ENCODE measurements at places on chromosomes 1 and 21.

DNA sequence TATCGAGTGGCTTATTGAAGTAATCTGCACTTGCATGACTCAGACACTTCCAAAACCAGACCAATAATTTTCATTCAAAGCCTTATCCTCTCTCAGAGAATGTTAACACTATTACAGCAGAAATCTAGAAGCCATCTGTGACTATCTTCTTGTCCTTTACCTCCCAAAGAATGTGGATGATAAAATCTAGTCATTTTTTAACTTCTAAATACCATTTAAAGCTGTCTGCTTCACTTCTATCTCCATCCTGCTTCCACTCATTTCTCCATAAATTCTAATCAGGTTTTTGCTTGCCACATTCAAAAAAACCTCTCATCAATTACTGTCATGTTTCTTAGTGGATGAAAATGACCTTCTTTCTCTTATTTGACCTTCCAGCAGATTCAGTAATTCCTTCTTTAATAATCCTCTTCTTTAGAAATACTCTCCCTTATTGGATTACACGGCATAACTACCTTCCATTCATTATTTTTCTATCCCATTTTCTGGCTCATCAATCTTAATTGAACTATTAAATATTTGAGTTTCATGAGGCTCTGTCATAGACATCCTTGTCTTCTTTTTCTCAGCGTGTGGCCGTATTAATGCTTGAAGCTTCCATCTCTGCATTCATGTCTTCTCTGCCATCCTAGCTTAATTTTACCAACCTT is 1999.4 kb downstream of the MRPL39 start:
- DNase-seq: no peak

DNA sequence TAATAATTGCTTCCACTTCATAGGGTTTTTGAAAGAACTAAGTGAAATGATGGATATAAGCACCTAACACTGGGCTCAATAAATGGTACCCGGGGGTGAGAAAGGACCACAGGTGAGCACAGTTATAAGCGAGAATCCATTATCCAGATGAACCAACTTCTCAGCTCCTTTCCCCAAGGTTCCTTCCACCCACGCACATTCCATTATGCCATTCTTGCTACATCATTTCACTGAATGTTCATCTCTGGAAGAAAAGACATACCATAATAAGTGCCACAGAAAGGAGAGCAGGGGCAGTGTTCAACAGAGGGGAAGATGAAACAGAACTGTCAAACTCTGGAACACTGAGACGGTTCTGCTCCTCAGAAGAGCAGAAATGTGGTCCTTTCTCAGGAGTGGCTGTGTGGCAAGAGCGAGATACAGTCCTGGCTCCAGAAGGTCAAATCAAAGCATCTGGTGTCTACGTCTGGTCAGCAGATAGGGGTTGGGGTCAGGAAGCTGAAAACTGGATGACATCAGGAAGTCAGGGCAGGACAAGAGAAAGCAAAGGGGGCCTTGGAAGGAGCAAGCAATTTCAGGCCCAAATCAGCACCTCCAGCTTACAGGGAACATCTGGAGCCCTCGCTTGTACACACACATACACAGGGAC is 255.4 kb upstream of the TMEM51 start:
- DNase-seq: no peak

GRCh38 chr1:244713332-244713731 is 60.4 kb downstream of the DESI2 start:
- no peak for DNase-seq

DNA sequence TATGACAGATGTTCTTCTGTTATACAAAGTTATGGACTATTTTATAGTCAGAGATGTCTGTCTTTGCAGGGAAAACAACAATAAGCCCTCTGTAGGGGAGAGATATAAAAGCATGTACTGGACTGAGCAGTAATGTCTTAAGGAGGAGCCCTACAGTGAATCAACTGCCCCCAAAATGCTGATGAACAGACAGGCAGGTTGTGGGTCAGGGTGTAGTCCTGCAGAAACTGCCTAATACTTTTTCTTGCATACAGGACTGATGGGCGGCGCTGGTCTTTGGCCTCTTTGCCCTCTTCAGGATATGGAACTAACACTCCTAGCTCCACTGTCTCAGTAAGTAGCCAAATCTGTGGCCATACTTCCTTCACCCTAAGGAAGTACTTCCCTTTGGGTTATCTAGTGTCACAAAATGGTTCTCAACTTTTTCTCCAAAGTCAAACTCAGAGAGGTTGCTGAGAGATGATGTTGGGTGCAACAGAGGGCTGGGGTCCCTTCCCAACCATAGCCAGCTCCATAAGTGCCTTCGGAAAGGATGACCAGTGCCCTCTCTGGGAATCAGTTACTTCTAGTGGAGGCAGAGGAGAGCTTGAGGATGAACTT is 129.8 kb downstream of the PIK3R3 start:
- DNase-seq: no peak

GRCh38 chr1:117636637-117637425 is 31.0 kb downstream of the TENT5C start:
- no peak for DNase-seq

DNA sequence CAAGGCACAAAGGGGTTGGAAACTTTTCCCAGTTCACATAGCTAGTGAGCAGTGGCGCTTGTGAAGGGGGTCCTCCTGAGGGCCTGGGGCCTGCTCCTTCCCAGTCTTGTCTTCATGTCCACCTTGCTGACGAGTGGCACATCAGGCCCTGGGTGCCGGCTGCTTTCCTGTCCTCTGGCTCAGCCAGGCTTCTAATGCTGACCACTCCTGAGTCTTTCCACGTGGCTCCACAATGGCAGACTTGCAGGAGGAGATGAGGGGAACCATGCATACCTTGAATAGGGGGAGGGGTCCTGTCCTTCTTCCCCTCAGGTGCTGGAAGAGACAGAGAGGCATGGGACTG is 38.7 kb downstream of the MAPKAPK2 start:
- DNase-seq: no peak

- DNase-seq: no peak
These were observed 133.4 kb downstream of the CASZ1 start for GRCh38 chr1:10662824-10663677.

GRCh38 chr1:9319789-9320519 is 27.3 kb downstream of the SPSB1 start:
- no peak for DNase-seq

DNA sequence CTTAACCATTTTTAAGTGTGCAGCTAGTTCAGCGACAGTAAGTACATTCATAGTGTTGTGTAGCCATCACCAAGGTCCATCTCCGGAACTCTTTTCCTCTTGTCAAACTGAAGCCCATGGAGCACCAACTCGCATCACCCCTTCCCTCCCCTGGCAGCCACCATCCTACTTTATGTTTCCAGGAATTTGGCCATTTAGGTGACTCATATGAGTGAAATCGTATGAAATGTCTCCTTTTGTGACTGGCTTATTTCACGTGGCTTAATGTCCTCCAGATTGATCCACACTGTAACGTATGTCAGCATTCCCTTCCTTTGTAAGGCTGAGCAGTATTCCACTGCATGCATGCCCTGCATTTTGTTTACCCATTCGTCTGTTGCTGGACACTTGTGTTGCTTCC is 2.5 kb downstream of the COL6A2 start:
- peak; percentile 69 for DNase-seq

DNA sequence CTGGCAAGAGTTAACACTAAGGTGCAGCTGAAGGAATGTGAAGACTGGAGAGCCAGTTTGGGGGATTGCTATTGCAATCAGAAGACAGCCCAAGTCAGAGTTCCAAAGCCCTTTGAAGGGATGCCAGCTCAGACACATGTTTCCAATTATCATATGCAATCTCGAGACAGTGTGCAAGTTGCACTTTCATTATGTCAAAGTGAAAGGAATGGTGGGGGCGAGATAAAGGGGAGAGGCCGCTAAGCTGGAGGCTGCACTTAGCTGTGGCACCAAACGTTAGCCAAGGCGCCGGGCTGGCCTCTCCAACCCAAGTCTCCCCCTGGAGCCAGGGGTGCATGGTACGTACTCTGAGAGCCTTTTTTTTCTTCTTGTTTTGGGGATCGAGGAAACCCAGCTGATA is 58.0 kb downstream of the NGF start:
- peak; percentile 78 for DNase-seq

DNA sequence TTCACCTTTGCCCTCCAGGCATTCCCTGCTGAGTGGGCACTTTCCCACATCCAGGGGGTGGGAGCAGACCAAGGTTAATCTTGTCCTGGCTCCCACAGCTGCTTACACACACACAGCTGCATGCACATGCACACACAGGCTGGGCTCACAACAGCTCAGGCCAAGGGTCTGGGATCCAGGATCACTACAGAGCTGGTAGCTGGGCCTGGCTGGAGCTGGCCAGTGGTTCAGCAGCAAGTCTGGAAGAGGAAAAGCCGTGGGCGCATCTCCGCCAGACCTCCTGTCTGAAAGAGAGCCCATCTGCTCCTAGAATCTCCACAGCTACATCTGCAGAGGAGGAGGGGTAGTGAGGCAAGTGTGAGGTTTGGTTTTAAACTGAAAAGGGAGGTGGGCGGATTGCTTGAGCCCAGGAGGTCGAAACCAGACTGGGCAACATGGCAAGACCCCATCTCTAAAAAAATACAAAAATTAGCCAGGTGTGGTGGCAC is 3.8 kb downstream of the CDK18 start:
- DNase-seq: no peak

- no peak for DNase-seq
These were observed 7.4 kb downstream of the GPR25 start for GRCh38 chr1:200880212-200880611.

GRCh38 chr1:11078631-11079030 is 18.8 kb upstream of the SRM start:
- DNase-seq: peak; percentile 90

DNA sequence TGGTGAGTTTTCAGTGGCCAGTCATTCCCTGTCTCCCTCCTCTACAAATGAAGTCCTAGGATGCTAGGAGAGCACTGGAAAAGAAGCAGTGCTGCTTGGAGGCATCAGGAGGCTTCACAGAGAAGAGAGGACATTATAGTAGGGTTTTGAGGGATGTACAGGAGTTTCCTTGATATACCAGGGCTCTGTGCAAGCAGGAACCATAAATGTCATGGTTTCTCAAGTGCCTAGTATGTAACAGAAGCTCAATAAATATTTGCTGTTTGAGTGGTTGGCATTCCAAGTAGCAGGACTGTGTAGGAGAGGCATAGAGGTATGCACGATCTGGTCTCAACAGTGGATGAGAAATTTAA is 133.5 kb upstream of the WNT4 start:
- DNase-seq: no peak

- DNase-seq: no peak
These were observed 4.2 kb upstream of the BCL10 start for GRCh38 chr1:85280636-85281035.

GRCh38 chr1:203175827-203176241 is 208 bp upstream of the MYBPH start:
- DNase-seq: no peak

DNA sequence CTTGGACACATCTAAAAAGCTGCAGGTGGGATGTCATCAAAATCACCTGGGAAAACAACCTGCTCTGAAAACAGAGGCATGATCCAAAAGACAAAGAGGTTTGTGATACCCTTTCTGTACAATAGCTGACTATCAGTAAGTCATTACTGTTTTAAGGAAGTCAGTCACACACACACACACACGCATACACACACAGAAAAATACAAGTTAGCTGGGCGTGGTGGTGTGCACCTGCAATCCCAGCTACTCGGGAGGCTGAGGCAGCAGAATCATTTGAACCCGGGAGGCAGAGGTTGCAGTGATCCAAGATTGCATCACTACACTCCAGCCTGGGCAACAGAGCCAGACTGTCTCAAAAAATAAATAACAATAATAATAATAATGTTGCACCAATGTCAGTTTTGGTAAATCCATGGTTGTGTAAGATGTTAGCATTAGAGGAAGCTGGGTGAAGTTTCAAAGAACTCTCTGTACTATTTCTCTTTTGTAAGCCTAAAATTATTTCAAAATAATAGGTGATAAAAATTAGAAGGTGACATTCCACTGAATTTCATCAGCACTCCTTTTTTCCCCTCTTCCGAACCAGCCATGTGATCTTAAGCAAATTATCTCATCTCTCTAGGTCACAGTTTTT is 9.9 kb upstream of the HLCS start:
- DNase-seq: no peak

Measured in GM04504 (cell line).